Amniotic stem cell (primary cell): ENCODE measurements at places on chromosomes 3 and 15.

GRCh38 chr15:98616397-98616796 is 31.9 kb upstream of the IGF1R start:
- no peak for DNase-seq

DNA sequence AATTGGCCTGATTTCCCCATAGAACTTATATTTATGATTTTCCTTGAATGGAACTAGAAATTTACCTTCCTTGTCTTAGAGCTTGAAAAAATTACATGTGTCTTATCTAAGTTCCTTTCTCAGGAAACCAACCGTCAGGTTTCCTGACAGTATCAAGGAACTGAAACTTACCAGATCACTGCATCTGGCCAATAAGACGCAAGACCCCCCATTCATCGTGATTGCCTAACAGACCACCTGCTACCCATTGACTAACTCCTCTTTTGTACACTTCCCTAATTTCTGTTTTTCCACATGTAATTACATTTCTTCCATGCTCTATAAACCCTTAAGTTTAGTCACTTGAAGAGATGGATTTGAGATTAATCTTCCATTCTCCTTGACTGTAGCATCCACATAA is 517.2 kb upstream of the CBLB start:
- DNase-seq = no peak

- no peak for DNase-seq
Observed at GRCh38 chr15:87496109-87496508, 760.4 kb downstream of the NTRK3 start.

DNA sequence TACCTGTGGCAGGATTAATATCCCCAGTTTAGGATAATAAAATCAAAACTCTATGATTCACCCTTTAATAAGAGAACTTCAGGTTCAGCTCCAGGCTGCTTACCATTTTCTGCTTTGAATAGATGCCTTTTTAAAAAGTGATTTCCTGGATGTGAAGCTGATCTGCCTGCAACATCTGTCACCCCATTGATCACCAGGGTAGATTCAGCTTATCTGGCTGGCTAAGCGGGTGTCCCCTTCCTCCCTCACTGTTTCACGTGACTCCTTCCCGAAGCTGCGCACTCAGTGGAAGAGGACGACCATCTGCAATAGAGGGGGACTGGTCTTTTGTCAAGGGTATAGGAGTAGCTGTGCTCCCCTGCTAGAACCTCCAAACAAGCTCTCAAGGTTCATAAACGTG is 128.1 kb downstream of the IL1RAP start:
- no peak for DNase-seq

DNA sequence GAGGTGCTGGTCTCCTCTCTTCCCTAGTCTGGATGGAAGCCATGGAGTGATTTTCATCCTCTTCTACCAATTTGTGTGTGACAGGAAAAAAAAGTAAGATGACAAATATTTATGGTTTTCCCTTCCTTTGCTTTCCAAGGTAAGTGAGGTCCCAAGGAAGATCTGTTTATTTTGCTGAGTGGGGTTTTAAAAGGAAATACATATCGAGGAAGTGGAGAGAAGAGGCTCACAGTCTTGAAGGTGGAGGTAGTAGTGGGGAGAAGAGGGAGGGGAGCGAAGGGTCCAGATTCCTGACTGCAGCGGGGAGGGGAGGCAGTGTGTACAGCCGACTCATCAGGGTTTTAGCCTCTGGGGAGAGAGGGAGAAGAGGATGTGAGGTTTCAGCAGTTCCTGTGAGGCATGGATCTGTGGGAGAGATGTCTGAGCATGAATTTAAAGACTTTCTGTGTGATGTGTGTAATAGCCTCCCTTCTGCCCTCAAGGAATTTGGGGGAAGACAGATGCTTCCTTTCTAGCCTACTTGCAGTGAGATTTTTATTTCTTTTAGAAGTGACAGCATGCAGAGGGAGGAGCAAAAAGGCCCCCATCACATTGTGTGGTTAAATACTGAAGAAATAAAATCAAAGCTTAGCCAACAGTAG is 272.4 kb downstream of the THRB start:
- DNase-seq = no peak

GRCh38 chr15:47332481-47332880 is 384.8 kb upstream of the SEMA6D start:
- no peak for DNase-seq

GRCh38 chr3:191383124-191383523 is 52.8 kb upstream of the UTS2B start:
- DNase-seq = no peak

GRCh38 chr15:83753872-83754493 is 100.1 kb downstream of the ADAMTSL3 start:
- no peak for DNase-seq

- DNase-seq = no peak
Observed at GRCh38 chr3:183698318-183698751, 738 bp downstream of the YEATS2 start.
